Pulmonary artery endothelial cell (primary cell): ENCODE measurements at places on chromosomes 4 and X. TPM values are rescaled to one million over a fixed set of nuclear protein-coding genes. Genes with fewer than 3 reads are reported as not detected.

GLRA2 gene
- not detected in 2 replicates for total RNA-seq

MAOB gene
- total RNA-seq = not detected in 2 replicates

CYLC1 gene
- total RNA-seq = not detected in 2 replicates

FANCB gene
- total RNA-seq = 5.1 and 9.5 TPM in 2 replicates

VEGFC gene
- 18.9 and 19.1 TPM in 2 replicates for total RNA-seq
